ENCODE measurements at places on chromosomes 13 and 19.

DNA sequence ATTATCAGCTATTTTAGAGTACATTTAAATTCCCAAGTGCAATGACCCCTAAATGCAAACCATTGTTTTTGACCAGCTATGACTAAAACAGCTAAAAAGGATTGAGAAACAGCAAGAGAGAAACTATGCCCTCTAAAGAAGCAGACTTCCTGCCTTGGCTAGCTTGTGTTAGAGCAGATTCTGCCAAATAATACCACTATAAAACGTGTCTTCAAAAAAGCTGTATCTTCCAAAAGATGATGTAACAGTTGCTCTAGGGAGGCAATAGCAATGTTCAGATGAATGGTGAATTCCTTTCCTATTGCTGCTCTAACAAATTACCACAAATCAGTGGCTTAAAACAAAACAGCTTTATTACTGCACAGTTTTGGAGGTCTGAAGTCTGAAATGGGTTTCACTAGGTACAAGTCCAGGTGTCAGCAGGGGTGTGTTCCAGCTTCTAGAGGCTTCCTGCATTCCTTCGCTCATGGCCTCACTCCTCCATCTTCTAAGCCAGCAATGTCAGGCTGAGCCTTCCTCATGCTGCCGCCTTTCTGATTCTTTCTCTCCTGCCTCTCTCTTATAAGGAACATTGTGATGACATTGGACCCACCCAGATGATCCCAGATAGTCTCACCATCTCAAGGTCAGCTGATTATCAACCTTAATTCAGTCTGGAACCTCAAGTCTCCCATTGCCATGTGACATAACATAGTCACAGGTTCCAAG, 84.5 kb downstream of the LRRC63 start:
- no peak for DNase-seq

- no peak for DNase-seq
Observed at GRCh38 chr13:36954542-36954941, 34.5 kb upstream of the SMAD9 start.

DNA sequence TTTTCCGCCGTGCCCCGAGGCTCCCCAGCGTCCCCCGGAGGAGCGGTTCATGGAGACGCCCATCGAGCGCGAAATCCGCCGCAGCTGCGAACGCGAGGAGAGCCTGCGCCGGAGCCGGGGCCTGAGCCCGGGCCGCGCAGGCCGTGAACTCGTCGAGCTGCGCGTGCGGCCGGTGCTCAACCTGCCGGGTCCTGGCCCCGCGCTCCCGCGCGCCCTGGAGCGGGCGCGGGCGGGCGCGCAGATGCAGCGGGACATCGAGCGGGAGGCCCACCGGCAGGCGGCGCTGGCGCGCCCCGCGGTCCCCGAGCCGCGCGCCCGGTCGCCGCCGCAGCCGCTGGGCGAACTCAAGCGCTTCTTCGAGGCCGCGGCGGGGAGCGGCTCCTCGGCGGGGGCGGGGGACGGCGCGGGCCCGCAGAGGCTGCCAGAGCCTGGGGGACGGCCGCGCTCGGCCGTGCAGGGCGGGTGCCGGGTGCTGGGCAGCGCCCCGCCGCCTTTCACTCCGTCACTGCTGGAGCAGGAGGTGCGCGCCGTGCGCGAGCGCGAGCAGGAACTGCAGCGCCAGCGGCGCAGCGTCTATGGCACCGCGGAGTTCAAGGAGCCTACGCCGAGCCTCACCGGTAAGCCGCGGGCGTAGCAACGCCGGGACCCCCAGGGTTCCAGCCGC, 807 bp downstream of the MISP3 start:
- no peak for DNase-seq

- DNase-seq = no peak
Observed at GRCh38 chr13:50592412-50593155, 250.9 kb downstream of the DLEU7 start.

- no peak for DNase-seq
Observed at GRCh38 chr13:90498096-90498495, 849.4 kb upstream of the MIR17HG start.

DNA sequence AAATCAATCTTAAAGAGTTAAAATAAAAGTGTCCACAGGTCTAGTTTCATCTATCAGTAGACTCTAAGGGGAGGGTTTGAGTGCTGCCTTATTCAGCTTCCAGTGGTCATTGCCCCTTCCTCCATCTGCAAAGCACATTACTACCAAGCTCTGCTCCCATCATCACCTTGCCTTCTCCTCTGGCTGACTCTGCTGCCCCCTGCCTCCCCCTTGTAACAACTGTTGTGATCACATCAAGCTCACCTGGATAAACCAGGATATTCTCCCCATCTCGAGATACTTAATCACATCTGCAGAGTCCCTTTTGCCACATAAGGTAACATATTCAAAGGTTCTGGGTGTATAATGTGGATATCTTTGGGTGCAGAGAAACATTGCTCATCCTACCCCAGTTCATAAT, 43.3 kb upstream of the GPC6 start:
- no peak for DNase-seq

DNA sequence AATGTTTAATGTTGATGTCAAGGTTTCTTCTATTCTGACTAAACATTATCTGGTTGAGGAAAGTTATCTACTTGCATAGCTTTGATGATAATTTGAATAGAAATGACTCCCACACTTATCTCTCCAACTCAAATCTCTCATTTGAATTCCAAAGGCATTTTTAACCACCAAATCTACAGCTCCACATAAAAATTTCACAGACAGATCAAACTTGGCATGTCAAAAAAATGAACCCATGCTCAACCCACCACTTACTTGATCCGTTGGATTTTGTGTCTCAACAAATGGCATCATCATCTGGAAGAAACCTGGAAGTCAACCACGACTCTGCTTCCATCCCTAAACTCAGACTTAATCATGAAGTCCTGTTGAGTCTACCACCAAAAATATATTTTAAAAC, 1050.4 kb downstream of the EFNB2 start:
- DNase-seq = no peak

DNA sequence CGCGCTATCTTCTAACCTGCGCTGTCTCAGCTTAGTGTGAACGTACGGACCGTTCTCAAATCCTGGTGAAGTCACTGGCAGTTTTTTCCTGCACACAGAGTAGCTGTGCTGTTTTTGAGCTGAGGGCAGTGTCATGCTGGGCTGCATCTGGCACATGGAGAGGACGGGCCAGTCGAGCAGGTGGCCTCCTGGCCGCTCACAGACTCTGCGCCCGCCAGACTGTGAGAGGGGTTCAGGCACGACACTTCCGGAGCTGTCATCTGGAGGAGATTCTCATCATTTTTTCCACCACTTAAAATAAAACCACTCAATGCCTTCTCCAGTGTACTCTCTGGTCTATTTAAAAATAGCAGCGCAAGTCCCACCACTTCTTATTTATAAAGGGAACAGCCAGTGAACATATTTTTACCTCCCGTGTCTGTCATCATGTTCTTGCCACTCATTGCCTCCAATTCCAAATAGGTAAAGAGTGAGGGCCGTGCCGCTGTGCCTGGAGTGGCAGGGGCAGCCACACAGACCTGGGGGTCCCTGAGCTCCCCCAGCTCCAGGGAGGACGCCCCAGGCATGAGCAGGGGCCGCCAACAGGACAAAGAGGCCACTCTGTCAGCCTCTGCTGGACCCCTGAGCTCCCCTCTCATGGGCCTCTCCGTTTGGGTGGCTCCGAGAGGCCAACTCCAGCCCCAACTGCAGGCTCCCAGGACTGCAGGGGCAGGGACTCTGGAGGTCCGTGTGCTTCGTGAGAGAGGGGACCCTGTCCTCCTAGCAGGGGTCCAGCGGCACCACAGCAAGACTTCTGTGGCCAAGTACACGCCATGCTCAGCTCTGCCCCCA, 36.9 kb upstream of the GRTP1 start:
- no peak for DNase-seq

Data from left kidney (tissue), 8 donors.